ENCODE measurements at places on chromosomes 5 and 9. TPM values are rescaled to one million over a fixed set of nuclear protein-coding genes. Genes with fewer than 3 reads are reported as not detected.

The PRUNE2 gene
- total RNA-seq, result 68.1 TPM

The NUP188 gene
- 70.7 TPM for total RNA-seq

The ARSI gene
- total RNA-seq, result 18.1 TPM

The KCNMB1 gene
- total RNA-seq, result under 0.01 TPM

The DNLZ gene
- 19.1 TPM for total RNA-seq

The NAA35 gene
- total RNA-seq, result 28.0 TPM

Data from uterine smooth muscle cell (primary cell).